ENCODE measurements at places on chromosomes 7 and 10.

GRCh38 chr10:4781955-4782354, 44.1 kb upstream of the AKR1E2 start:
- DNase-seq: no peak

DNA sequence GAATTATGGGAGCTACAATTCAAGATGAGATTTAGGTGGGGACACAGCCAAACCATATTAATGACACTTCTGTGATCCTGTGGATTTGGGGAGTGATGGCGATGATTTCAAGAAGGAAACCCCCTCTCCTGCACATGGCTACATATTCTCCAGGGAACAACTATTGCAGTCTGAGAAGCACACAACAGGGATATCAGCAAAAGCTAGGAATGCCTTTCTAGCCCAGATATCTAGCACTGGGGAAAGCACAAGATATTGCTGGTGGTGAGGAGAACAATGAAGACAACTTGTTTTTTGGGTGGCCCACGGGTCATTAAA, 24.3 kb downstream of the EPDR1 start:
- no peak for DNase-seq

DNA sequence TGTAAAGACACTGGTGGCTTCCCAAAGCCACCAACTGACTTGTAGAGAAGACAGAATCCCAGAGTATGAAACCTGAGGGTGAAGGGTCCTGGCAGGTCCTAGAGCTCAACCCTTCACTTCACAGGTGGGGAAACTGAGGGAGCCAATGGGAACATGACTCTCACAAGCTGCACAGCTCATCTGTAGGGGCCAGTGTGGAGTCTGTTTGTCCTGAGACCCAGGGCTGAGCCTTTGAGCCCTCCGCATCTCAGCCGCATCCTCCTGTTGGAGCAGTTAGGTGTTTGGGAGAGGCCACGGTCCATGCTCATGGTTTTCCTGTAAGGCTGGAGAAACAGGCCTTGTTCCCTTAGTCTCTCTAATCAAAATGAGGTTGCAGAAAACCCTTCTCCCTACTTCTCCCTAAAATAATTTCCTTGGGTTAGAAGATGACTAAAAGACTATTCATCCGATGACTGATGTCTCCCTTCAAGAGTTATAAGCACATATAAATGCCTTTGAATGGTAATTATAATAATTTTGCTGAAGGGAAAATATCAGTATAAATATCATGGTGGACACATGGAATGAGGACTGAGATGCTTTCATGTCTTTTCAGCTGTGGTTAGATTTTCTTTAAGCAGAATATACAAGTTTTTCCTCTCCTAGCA, 10.3 kb downstream of the HTRA1 start:
- DNase-seq: no peak

DNA sequence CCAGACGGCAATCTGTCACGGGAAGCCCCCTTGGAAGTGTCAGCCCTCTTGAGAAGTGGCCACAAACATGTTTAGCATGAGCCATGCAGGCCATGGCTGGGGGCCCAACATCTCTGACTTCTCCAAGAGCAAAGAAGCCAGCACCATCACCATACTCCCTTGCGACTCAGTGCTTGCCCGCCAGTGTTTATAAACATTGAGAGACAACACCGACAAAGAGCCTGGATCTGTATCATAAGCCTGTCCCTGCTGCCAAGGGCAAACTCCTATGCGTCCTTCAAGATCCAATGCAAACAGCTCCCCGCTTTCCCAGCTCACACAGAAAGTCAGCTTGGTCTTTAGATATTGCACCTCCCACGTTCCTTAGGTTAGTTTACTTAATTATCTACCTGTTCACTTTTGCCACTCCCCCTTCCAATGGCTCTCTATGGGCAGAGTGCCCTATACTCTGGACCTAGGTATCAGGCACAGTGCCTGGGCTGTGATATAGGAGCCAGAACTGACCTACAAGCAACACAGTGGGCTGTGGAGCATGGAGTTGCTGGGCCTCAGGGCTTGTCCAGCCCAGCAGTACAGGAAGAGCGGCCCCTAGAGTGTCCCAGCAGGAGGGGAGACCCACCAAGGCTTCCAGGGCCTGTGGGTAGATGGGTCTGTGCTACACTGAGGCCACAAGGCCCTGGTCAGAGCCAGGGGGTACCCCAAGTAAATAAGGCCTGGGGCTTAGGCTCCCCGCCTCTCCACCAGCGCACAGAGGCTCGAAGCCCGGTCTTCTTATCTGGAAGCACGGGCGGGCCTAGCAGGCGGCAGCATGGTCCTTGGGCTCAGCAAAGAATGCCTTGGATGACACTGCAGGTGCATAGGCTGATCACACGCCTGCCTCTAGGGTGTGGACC, 37.7 kb downstream of the CAMK2B start:
- no peak for DNase-seq

DNA sequence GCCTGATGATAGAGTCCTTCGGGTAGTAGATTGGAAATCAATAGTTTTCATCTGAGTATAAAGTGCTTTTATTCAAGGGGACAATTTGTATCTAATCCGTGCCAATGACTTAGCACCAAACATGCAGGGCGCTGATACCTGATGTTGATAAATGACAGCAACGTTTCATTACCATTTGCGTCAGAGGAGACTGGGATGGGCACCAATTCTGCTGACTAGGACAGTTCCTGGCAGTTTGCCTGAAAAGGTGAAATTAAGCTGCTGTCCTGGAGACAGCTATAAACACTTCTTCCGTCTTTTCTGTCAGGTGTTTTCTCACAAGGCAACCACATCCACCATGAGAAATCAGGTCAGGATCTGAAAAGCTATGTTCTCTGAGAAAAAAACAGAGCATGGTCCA, 1136.4 kb downstream of the TYW1 start:
- DNase-seq: no peak

GRCh38 chr7:28785041-28785995, 172.8 kb downstream of the TRIL start:
- DNase-seq: no peak

DNA sequence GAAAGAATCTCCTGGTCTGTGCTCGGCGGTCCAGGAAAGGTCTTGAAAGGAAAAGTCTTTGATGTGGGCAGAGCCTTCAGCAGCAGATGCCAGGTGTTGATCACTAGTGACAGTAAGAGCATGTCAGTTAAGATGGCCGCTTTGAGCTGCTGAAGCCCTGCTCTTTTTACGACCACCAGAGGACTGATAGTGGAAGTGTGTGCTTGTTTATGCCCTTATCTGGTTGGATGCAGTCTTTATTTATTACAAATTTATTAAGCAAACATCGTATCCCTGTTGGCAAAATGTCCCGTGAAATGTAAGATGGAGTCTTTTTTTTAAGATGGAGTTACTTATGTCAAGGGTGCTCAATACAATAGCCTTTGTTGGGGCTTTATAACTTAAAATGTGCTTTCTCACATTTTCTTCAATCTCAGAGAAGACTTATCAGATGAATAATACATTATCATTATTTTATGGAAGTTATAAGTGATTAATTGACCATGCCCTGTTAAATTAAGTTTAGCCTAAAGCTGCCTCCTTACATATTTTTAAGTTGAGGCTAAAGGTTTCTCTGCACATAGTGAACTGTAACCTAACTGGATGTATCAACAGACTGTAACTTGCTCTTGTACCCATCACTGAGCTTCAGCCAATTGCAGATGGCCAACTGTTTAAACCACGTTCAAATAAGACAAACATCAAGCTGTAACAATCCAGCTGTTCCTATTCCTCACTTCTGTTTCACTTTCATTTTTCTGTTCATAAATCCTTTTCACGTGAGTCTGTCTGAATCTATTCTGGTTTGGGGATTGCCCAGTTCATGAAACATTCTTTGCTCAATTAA, 97.4 kb upstream of the PIK3CG start:
- no peak for DNase-seq

GRCh38 chr7:141960687-141961422, 12.7 kb downstream of the TAS2R38 start:
- DNase-seq: no peak

DNA sequence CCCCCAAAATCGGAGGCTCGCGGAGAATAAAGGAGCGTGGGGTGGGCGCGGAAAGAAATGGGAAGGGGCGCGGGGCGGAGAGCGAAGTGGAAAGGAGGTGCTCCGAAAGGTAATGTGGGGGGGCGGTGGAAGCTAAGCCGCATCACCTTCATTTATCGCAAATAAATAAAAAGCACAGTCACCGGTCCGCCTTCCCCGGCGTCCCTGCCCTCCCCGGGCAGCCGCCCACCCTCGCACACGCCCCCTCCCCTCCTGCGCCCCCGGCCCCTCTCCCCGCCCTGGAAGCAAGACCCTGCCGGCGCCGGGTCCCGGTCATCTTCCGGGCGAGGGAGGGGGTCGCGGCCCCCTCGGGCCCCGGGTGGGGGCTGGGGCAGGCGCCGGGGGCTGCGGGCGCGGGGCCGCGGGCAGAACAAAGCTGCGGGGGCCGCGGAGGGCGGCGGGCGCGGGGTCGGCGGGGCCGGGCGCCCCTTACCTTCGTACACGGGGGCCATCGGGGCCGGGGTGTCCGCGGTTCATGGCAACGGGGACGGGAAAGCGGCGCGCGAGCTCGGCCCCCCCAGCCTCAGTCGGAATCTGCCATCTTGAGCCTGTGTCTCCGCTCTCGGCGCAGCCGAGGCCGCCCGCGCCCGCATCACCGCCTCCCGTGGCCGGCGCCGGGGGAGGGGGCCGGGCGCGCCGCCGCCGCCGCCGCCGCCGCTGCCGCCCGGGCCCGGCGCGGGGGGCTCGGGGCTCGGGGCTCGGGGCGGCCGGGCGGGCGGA, 486 bp downstream of the HIPK2 start:
- no peak for DNase-seq
